Stimulated activated CD8-positive, alpha-beta memory T cell treated with anti-CD3 and anti-CD28 coated beads, Interleukin-2, amount 100 ng/mL, for 1 hour (primary cell): ENCODE measurements at places on chromosomes 12 and 14.

- no peak for DNase-seq
These were observed 50.7 kb downstream of the LIN52 start for GRCh38 chr14:74135426-74135825.

DNA sequence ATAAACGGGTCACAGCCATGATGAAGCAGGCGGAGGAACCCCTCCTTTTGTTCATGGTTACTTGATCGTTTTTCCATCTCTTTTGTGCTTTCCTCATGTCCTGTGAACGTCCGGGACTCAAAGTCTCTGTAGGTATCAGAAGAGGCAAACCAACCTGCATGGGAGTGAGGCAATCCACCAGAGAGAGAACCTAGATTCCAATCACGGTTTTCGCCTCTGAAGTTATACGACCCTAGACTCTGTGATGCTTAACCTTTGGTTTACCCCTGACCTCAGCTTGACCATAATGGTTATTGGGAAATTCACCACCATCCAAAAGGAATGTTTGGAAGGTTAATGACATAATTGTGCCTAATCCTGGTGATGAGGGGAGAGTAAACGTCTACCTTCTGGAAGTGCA lies 186.8 kb upstream of the PRICKLE1 start:
- DNase-seq = no peak

DNA sequence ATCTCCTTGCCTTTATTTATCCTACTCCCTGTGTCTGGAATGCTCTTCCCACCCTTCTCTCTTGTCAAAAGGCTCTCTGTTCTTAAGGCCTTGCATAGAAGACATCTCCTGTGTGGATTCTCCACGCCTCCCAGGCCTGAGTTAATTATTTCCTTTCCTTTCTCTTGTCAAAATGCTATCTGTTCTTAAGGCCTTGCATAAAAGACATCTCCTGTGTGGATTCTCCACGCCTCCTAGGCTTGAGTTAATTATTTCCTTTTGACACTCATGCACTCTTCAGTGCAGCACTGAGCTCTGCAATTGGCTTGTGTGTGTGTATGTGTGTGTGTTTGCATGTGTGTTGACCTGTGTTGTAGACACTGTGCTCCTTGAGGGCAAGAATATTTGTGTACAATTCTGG lies 52.1 kb upstream of the DCD start:
- no peak for DNase-seq

- DNase-seq = no peak
These were observed 447.5 kb downstream of the GXYLT1 start for GRCh38 chr12:41697161-41697560.

DNA sequence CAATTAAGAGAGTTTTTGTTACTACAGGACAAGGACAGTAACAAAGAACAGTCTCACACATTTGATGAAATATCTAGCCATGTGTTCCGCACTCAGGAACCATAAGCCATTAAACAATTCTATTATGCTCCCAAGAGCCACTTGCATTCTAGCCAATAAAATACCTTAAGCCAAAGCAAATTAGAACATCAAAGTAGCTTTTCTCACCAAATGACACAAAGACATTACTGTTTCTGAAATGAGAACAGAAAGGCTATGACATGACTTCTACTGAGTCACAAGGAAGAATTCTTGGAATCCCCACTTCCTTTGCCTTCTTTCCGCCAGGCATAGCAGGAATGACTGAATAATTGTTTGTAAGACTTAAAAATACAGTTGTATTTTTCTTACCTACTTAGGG lies 445.8 kb downstream of the ATP23 start:
- DNase-seq = no peak

- DNase-seq = no peak
These were observed 96.8 kb upstream of the DIO3 start for GRCh38 chr14:101464310-101464983.

- no peak for DNase-seq
These were observed 12.6 kb downstream of the APPL2 start for GRCh38 chr12:105223352-105223845.

GRCh38 chr12:79451365-79451764 lies 239.4 kb downstream of the PAWR start:
- no peak for DNase-seq

GRCh38 chr12:45468751-45469615 lies 253.1 kb downstream of the ANO6 start:
- DNase-seq = no peak

- DNase-seq = no peak
These were observed 20.6 kb downstream of the GSG1 start for GRCh38 chr12:13082861-13083260.
